GM23248 (cell line): ENCODE measurements at places on chromosomes 4 and X. TPM values are rescaled to one million over a fixed set of nuclear protein-coding genes. Genes with fewer than 3 reads are reported as not detected.

GRCh38 chr4:153499005-153499404, 32.8 kb downstream of the TMEM131L start:
- H3K27ac ChIP-seq = peak overlapping the region; percentile 56
- H3K4me1 ChIP-seq = peaks cover 39% of the 10 kb centered on the region

The FGFBP2 gene
- not detected in 2 replicates for polyA plus RNA-seq

DNA sequence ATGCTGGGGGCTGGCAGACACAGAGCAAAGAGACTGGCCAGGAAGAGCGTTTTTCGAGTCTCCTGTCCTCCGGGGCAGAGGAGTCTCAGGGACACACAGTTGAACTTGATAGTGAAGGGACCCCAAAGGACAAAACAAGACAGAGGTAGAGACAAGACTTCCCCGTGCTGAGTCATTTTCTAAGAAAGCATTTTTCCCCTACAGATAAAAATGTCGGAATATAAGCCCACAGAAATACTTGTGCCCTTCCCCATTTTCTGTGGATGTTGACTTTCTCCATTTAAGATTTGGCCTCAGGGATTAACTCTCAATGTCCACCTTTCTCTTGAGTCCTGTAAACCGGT, 523 bp upstream of the BTK start:
- H3K4me3 ChIP-seq = no peak overlapping the region
- no peak for DNase-seq
- no peaks in the 10 kb centered on the region for H3K4me1 ChIP-seq
- H3K27ac ChIP-seq = no peak overlapping the region
- H3K27me3 ChIP-seq = no peaks in the 10 kb centered on the region

DNA sequence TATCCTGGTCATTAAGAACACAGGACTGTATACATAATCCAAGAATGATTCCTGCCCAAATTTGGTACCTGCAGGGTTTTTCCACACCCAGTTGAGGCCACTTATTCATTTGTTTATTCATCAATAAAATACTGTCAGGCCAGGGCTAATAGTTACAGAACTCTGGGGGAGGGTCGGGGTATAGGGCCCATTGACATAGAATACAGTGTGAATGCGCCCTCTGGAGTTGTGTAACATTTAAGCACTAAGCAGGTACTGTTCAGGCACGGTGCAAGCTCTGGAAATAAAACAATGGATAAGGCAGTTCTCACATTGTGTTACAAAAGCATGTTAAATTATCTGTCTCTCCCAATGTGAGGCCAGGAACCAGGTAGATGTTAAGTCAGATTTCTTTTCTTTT, 30.8 kb upstream of the LRBA start:
- no peak overlapping the region for H3K27ac ChIP-seq
- H3K36me3 ChIP-seq = no peaks in the 10 kb centered on the region
- DNase-seq = no peak
- no peak overlapping the region for H3K4me3 ChIP-seq
- no peaks in the 10 kb centered on the region for H3K27me3 ChIP-seq

The TMPRSS11B gene
- not detected in 2 replicates for polyA plus RNA-seq

DNA sequence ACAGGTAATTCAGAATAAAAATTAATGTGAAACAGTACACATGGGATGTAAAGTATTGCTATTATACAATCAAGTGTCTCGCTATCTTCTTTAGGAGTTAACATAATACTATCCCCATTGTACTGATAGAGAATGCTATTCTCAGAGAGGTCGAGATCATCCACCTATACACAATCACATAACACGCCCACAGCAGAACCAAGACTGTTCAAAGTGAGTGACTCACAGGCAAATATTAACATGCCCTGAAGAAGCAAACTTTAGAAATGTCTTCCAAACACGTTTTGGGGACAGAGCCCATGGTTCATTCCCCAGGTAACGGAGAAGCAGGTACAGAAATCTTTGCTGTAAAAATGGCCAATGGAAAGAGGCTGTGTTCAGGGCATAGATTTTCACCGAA, 50.1 kb upstream of the PHKA2 start:
- H3K27me3 ChIP-seq = no peaks in the 10 kb centered on the region
- no peak overlapping the region for H3K4me3 ChIP-seq
- no peak for DNase-seq

- no peaks in the 10 kb centered on the region for H3K4me1 ChIP-seq
- peaks cover 6% of the 10 kb centered on the region for H3K36me3 ChIP-seq
- H3K27me3 ChIP-seq = no peaks in the 10 kb centered on the region
- no peak overlapping the region for H3K4me3 ChIP-seq
These were observed 61.2 kb upstream of the MND1 start for GRCh38 chr4:153283260-153283659.

The ZRSR2 gene
- polyA plus RNA-seq = 5.3 and 9.9 TPM in 2 replicates

DNA sequence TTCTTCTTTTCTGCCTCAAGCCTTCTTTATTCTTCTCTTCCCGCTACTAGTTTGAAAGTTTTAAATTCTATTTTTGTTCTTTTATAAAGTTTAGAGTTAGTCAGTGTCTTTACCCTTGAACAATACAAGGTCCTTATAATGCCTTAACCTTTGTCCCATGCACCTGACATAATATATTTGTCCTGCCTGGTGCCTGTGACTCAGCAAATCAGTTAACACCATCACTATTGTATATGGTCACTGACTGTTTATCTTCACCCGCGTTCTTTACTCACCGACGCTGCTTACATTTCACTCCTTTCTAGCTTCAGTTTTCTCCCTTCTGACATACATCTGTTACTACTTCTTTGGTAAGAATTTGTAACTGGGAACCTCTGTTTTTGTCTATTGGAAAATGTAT, 5.7 kb downstream of the SMIM20 start:
- H3K36me3 ChIP-seq = no peaks in the 10 kb centered on the region
- H3K4me1 ChIP-seq = peaks cover 5% of the 10 kb centered on the region

DNA sequence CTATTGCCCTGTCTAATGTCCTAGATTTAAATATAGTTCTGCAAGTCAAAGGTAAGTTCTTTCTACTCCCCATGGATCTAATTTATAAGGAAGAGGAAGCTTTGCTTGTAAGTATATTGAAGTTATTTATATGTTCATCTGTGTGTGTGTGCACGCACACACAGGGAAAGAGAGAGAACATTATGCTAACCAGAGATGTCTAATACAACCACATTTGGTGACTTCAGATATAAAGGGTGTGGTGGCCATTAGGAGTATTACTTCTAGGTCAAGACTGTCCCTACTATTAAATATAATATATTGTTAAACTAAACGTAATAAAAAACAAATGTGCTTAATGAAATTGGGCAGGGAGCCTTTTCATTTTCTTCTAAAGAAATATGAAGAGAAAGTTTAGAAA, 4.1 kb downstream of the DCK start:
- peaks cover 23% of the 10 kb centered on the region for H3K4me1 ChIP-seq
- no peaks in the 10 kb centered on the region for H3K27me3 ChIP-seq
- H3K27ac ChIP-seq = no peak overlapping the region
- DNase-seq = peak; percentile 44

The HSFX4 gene
- polyA plus RNA-seq = not detected in 2 replicates
